ENCODE measurements at places on chromosomes 4 and X. TPM values are rescaled to one million over a fixed set of nuclear protein-coding genes. Genes with fewer than 3 reads are reported as not detected.

DNA sequence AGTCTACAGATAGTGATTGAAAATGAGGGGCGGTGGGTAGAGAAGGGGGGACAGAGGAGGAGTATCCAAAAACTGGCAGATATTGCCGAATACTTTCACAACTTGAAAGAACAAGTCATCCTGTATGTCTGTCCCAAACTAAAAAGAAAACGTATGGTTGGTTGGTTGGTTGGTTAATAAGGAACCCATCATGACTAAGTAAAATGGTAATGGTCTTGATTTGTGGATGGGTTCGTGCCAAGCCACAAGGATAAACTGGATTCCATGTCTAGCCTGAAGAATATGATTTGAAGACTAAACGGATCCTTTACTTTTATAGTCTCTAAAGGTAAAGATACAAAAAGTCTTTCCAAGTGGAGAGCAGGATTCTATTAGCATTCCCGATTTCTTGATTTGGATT lies 208.4 kb downstream of the DCLK2 start:
- no peak for DNase-seq

DNA sequence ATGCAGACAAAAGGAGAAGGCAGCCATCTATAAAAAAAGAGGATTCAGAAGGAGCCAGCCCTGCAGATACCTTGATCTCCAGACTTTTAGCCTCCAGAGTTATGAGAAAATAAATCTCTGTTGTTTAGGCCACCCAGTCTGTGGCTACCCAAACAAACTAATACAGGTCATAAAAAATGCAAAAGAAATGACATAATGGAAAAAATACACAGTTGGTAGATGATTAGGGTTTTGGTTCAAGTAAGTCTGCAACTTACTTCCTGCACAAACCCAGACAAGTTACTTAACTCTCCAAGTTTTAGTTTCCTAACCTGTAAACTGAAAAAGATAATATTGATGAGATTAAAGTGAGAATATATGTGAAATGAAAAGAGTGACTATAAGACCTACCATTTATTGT lies 11.3 kb downstream of the QDPR start:
- no peak for DNase-seq

- no peak for DNase-seq
Observed at GRCh38 chr4:23039818-23040217, 347.1 kb downstream of the GBA3 start.

Gene ARHGAP36
- total RNA-seq: not detected

DNA sequence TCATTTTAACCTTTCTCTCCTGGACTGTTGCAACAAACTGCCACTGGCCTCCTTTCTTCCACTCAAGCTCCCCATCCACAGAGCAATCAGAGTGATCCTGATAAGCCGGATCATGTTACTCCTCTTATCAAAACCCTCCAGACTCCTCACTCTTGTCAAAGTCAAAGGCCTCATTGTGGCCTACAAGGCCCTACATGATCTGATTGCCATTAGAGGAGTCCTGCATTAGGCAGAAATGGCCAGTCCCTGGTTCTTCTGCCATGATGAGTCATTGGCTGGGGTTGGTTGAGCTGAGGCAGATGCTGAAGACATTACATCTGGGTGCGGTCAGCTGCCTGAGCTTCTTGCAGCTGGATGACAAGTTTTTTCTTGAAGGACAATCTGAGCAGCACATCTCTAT lies 32.7 kb upstream of the CASK start:
- no peak for DNase-seq

DNA sequence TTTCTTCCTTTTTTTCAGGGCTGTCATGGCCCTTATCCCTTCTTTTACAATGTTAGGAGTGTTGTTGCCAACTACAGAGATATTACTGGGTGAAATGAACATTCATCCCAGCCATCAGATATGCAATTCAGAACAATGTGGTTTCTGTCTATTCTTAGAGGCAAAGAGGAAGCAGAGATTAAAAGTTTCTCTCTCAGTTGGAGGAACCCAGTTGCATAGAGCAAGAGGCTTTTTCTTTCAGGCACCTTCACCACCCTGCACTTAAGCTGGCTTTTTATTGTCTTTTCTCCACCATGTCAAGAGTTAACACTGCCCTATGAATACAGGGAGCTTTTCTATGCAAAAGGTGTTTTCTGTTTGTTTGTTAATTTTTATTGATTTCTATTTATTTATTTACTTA lies 1559.6 kb upstream of the IGFBP7 start:
- DNase-seq: no peak

DNA sequence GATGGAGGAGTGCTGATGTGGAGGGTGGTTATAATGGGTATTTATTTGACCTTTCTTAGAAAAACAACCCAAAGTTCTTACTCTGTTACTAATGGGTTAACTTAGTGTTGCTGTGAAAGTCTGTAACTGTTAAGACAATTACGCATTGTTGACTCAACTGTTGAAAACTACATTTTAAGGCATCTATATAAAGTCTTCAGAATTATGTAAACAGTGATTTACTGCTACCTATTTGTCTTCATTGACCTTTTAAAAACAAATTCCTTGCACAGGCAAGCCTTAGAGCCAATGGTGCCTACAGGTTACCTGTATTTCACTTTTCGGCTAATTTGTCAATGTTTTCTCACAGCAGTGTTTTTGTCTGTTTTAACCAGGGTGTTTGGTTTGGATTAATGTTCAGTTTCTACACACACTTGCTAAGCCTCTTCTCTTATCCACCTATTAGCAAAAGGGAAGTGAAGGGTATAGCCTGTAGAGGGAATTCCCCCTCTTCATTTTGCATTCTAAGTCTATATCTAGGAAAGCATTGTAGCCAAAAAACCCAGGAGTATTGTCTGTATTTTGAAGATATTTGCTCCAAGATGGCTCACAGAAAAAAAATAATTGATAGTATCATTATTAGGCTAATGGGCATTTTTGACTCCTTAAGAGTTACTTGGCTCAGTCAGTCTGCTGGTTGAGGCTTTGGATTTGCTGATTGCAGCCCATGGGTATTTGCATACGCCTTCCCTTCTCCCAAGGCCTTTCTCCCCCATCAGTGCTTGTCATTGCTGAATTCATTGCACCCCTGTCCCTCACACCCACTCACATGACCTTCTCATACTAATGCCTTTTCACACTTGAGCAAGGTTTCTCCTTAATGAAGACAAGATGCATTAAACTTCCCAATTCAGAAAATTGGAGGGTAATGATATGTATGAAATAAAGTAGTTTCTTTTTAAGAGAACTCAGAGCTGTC lies 30.5 kb downstream of the AFF1 start:
- DNase-seq: no peak

Gene TLR6
- total RNA-seq: 2.2 TPM

GRCh38 chr4:38268837-38269236 lies 308.6 kb downstream of the PTTG2 start:
- no peak for DNase-seq

Gene USP17L12
- not detected for total RNA-seq

Gene MFAP3L
- total RNA-seq: 4.7 TPM

DNA sequence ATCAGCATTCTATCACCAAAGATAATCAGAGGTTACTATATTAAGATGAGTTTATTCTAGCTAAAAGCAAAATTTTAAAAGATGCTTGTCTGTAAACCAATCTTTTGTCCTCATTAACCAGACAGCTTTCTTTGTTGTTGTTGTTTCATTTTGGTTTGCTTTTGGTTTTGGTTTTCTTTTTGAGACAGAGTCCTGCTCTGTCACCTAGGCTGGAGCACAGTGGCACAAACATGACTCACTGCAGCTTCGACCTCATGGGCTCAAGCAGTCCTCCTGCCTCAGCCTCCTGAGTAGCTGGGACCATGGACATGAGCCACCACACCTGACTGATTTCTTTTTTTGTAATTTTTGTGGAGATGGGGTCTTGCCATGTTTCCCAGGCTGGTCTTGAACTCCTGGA lies 102.9 kb downstream of the COX18 start:
- DNase-seq: no peak

Gene GAGE13
- not detected for total RNA-seq

Gene ATP2B3
- total RNA-seq: 0.24 TPM

DNA sequence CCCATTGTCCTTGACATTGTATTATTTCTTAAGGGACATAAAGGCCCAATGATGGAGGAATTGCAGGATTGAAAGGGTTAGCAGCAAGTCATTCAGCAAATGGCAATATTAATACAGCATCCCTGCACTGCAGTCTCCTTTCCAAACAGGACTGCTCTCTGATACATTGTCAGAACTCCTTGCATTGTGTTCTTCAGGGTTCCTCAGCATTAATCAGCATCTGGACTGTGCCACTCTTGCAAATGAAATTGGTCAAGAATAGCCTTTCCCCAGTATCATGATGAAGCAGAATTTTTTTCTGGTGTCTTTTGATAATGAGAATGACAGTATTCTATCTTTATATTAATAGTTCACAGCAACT lies 272.6 kb upstream of the HAND2 start:
- DNase-seq: no peak
